ENCODE measurements at places on chromosomes 6 and 20.

DNA sequence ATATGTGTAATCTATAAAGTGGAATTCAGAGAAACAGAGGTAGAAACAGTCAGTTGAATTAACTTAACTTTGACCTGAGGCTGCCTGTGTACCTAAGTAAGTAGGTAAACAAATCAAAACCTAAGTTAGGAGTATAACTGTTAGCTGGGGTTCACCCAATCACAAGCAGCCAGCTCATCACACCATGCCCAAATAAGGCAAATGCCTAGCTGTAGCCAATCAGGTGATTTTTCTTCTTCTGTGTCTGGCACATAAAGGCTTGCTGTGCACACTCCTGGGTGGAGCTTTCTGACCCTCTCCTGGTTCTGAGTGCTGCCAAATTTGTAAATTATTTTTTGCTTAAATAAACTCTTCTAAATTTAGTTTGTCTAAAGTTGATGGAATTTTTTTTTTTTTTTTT lies 54.7 kb upstream of the TRIM39 start:
- no peak for DNase-seq

DNA sequence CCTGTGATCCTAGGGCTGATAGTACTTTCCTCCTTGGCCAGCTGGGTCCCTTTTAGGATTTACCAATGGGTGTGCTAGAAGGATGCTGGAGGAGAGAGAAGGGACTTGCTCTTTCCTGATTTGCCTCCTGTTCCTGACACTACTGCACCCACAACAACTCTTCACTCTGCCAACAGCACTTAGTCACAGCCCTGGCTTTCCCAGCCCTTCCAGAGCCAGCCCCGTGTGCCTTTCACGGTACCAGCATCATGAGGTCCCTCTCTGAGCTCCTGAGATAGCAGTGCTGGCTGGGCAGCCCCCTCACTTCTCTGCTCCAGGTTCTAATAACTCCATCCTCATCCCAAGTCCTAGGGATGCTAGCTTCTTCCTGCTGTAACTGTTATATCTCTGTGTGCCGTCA lies 80.9 kb downstream of the DNAH8 start:
- DNase-seq = no peak

GRCh38 chr20:53948383-53949318 lies 121.7 kb downstream of the BCAS1 start:
- DNase-seq = peak; percentile 23

DNA sequence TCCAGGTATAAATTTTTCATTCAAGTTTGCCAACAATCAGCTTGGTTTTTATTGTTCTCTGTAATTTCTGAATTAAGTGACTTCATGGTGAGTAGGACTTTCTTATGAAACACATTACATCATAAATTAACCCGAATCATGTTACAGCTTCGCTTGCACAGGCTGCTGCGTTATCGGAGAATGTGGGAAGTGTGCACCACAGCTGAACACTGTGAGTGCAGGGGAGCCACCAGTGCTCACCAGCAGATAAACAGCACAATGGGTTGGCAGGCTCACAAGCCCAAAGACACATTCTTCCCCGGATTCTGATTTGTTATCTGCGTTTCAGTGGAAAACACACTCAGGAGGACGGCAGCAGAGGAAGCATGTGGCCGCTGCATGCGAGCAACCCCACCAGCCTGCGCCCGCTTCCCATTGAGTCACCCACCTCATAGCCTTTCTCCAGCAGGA lies 121.1 kb downstream of the GMDS start:
- DNase-seq = no peak

- DNase-seq = no peak
These were observed 244.8 kb upstream of the KCNG1 start for GRCh38 chr20:51267679-51268078.

- DNase-seq = no peak
These were observed 642.3 kb downstream of the MAFB start for GRCh38 chr20:40046703-40047102.

GRCh38 chr6:35497571-35498421 lies 917 bp upstream of the TEAD3 start:
- peak; percentile 41 for DNase-seq

GRCh38 chr6:84811351-84811750 lies 47.0 kb upstream of the TBX18 start:
- no peak for DNase-seq

GRCh38 chr6:30006170-30007131 lies 54.6 kb upstream of the POLR1H start:
- no peak for DNase-seq

- no peak for DNase-seq
These were observed 43.9 kb downstream of the PLCB4 start for GRCh38 chr20:9112541-9113515.

DNA sequence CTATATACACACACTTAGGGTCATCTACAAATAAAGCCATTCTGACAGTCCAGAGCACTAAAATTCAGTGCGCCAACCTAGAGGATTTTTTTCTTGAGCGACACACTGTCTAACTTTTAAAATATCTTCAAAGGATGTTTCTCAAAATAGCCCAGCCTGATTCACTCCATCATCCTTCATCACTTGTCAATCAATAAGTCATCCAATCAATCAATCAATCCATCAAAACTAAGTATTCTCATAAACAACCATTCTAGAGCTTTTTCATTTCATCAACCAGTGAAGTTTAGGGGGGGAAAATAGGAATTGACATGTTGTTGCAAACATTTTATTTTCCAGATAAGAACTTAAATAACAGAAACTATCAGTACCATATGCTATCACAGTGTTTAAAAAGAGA lies 183.2 kb downstream of the HDGFL1 start:
- DNase-seq = no peak

- no peak for DNase-seq
These were observed 177.6 kb downstream of the TTLL2 start for GRCh38 chr6:167502471-167502870.

- DNase-seq = no peak
These were observed 988.2 kb upstream of the MAP3K7 start for GRCh38 chr6:91575032-91575431.

DNA sequence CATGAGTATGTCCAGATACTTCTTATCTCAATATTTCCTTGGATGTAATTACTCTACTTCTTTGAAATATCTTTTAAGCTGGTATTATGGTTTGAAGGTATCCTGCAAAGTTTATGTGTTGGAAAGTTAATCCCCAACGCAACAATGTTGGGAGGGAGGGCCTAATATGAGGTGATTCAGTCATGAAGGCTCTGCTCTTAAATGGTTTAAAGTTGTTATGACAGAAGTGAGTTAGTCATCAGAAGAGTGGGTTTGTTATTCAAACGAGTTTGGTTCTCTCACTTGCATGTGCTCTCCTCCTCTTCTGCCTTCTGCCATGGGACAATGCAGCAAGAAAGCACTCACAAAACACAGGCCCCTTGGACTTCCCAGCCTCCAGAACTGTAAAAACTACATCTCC lies 176.3 kb downstream of the KCNQ5 start:
- DNase-seq = no peak

All from T-helper 2 cell treated with Interferon-gamma antibody and Interleukin-4, amounts not matched to agents 5 μg/mL and 100 μg/mL, for 36 hours (primary cell).